DND-41 (cell line): ENCODE measurements at places on chromosomes 11 and 22.

GRCh38 chr11:110075847-110076208 is 17.4 kb upstream of the ZC3H12C start:
- DNase-seq = no peak

DNA sequence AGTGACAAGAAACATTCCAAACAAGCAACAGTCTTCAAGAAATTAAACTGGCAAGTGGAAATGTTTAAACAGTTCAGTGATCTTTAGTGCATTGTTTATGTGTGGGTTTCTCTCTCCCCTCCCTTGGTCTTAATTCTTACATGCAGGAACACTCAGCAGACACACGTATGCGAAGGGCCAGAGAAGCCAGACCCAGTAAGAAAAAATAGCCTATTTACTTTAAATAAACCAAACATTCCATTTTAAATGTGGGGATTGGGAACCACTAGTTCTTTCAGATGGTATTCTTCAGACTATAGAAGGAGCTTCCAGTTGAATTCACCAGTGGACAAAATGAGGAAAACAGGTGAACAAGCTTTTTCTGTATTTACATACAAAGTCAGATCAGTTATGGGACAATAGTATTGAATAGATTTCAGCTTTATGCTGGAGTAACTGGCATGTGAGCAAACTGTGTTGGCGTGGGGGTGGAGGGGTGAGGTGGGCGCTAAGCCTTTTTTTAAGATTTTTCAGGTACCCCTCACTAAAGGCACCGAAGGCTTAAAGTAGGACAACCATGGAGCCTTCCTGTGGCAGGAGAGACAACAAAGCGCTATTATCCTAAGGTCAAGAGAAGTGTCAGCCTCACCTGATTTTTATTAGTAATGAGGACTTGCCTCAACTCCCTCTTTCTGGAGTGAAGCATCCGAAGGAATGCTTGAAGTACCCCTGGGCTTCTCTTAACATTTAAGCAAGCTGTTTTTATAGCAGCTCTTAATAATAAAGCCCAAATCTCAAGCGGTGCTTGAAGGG is 6.0 kb downstream of the MALAT1 start:
- no peak for DNase-seq

DNA sequence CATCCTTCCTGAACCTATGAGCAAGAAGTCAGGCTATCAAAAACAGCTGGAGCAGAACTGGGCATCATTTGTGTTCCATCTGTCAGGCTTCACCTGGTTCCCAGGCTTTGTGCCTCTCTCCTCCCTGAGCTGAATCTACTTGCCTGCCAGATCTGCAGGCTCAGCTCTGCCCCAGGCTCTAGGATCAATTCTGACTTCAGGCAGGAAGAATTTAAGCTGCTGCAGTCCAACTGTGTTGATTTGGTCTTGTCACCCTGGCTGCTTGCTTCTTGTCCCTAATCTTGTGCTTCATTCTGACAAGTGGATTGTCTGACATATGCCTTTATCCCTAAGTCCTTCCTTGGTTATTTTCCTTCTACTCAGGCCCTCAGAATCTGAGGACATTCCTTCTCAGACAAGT is 31.6 kb upstream of the CADM1 start:
- DNase-seq = no peak

DNA sequence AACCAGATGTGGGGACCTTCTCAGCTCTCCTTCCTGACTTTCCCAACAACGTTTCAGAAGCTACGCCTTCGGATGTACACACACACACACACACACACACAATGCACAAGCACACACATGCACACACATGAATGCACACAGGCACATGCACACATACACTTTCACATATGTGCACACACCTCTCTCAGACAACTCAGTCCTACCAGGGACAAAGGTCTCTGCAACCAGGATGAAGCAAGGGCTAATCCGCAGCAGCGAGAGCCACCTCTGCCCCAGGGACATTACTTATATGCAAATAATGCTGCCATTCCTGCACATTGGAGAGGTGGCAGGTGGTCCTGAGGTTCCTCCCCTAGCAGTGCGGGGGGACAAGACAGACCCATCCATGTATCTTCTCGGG is 27.4 kb upstream of the LINC01488 start:
- no peak for DNase-seq

- no peak for DNase-seq
These were observed 5.2 kb downstream of the OLFML1 start for GRCh38 chr11:7490535-7490934.
